ENCODE measurements at places on chromosomes 5 and 9.

DNA sequence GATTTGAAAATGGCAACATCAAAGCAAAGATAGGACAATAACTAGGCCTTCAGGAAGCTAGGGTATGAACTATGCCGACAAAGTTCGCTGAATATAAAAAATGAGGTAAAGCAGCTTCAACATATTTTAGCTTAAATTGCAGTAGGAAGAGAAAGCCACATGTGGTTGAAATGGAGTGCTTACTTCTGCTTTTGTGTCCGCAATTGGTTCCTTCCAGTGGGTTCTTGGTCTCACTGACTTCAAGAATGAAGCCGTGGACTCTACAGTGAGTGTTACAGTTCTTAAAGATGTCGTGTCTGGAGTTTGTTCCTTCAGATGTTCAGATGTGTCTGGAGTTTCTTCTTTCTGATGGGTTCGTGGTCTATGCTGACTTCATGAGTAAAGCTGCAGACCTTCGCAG lies 95.2 kb downstream of the APTX start:
- DNase-seq = no peak

GRCh38 chr9:127541865-127542264 lies 70.2 kb upstream of the STXBP1 start:
- DNase-seq = no peak

DNA sequence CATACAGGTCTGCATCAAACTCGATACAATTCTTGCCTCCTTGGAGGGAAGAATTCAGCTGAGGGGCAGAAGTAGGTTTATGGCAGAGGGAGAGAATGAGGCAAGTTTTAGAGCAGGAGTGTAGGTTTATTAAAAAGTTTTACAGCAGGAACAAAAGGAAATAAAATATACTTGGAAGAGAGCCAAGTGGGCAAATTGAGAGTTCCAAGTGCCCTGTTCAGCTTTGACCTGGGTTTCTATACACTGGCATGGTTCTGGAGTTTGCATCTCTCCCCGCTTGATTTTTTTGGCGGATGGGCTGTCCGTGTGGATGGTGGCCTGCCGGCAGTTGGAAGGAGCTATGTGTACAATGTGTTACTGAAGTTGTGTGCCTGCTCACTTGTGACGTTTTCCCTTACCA lies 116.1 kb downstream of the ALDH1A1 start:
- no peak for DNase-seq

- DNase-seq = no peak
Observed at GRCh38 chr9:22170556-22170955, 161.5 kb upstream of the CDKN2B start.

GRCh38 chr9:37897665-37898064 lies 6.3 kb downstream of the SLC25A51 start:
- DNase-seq = no peak

- DNase-seq = no peak
Observed at GRCh38 chr9:132494857-132495256, 84.8 kb downstream of the CFAP77 start.

- DNase-seq = no peak
Observed at GRCh38 chr5:178941361-178941760, 363 bp downstream of the ZNF454 start.

DNA sequence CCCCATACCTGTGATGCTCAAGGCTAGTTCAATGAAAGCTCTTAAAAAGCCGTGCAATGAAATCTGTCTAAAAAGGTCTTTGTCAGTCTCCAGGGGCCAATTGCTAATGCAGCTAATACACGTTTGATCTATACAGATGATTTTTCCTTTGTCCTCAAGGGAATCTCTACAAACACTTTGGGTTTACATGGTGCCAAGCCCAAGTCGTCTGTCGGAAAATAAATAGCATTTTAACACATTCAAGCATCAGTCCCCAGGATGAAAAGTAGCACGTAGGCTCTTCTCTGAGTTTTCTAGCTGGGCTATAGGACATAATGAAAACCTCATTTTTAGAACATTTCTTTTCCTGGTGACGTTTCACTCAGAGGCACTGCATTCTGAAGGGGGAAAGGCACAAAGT lies 477.4 kb upstream of the WWC1 start:
- DNase-seq = no peak

- DNase-seq = no peak
Observed at GRCh38 chr5:38739011-38739704, 106.7 kb upstream of the OSMR start.

- no peak for DNase-seq
Observed at GRCh38 chr9:130382636-130383349, 62.0 kb upstream of the ASS1 start.

DNA sequence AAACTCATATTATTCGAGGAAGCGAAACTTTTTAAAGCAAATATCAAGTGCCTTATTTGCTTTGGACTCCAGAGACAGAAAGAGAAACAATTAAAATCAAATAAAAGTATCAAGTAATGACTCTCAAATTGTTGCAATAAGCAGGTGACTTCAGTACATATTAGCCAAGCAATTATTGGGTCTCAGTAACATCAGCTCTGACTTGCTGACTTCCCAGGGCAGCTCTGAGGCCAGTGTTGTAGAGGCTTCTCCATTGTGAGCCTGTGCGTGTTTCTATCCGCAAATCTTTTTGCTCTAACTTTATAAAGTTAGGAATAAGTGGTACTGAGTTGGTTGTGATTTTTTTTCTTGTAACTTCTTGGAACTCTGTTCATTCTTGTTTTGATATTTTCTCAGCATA lies 186.8 kb upstream of the PRLR start:
- DNase-seq = no peak

Measured in NCI-H446 (cell line).